ENCODE measurements at places on chromosomes 3 and 15.
A peak's percentile ranks its signal among the peaks of the same experiment; 100 is the strongest.

DNA sequence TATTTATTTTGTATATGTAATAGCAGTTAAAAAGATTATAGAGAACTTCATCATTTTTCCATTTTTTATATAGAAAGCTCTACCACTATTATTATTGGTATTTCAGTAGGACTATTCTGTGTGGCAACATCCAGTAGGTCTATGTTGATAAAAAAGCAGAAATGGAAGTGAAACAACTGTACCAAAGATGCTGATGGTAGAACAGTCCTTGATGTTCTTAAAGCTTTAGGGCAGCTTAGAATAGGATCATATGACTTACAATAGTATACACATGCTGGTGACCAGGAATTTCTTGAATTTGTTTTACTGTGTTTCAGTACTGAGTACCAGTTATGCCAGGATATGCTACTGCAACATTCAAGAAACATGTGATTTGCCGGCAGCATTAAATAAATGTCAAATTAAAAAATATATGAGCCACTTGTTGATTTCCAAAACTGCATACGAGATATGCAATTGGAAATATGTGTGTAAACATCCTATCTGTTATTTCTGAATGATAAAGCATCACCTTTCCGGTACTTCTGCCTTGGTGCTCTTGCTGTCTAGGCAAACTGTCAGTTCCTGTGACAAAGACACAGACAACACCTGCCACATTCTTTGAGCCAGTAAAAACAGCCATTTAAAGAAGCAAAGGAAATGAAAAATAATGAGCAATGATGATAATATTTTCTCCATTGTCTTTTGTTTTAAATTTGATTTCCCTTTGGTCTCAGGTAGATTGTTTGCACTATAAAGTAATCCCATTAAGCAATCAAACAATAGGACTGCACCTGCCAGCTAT, 649.2 kb downstream of the ZPLD1 start:
- no peak for DNase-seq

GRCh38 chr3:134306320-134306719, 55.7 kb upstream of the RYK start:
- DNase-seq = no peak

- DNase-seq = no peak
These were observed 302.6 kb downstream of the CHL1 start for GRCh38 chr3:499001-499761.

- DNase-seq = no peak
These were observed 57.9 kb downstream of the RASGRF1 start for GRCh38 chr15:79032656-79033055.

GRCh38 chr3:124032881-124033359, 41.0 kb upstream of the ROPN1 start:
- DNase-seq = peak; percentile 75

DNA sequence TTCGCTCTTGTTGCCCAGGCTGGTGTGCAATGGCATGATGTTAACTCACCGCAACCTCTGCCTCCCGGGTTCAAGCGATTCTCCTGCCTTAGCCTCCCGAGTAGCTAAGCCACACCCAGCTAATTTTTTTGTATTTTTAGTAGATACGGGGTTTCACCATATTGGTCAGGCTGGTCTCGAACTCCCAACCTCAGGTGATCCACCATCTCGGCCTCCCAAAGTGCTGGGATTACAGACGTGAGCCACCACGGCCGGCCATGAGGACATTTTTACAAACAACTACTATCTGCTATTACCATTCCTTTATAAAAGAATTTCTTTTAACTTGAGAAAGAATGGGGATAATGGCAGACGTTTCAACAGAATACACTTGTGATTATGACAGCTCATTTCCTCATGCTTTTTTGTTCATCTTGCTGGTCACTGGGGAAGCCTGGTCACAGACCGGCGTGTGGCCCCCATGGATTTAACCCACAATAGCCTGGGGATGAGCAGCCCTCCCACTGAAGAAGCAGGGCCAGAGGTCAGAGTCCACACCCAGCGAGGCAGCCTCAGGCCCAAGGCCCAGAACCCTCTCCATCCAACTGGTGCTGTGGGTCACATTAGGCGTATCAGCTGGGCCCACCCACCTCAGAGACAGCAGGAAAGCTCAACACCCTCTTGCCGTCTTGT, 112.0 kb downstream of the LIPC start:
- DNase-seq = no peak

DNA sequence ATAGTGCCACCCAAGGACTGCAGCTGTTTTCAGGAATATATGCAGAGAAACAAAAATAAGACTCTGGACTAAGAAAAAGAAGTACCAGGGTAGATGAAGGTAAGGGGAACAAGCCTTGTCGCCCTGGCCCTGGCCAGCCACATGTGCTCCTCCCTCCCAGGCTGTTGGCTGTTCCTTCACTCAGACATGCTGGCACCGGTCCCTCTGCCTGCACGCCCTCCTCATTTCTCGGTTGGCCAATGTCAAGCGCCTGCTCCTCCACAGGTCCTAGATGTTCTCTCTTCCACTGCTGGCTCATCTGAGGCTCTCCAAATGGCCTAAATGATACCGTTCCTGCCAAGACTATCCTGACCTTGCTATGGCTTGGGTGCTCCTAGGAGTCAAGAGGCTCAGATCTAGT, 288.4 kb upstream of the LYSMD4 start:
- DNase-seq = no peak

DNA sequence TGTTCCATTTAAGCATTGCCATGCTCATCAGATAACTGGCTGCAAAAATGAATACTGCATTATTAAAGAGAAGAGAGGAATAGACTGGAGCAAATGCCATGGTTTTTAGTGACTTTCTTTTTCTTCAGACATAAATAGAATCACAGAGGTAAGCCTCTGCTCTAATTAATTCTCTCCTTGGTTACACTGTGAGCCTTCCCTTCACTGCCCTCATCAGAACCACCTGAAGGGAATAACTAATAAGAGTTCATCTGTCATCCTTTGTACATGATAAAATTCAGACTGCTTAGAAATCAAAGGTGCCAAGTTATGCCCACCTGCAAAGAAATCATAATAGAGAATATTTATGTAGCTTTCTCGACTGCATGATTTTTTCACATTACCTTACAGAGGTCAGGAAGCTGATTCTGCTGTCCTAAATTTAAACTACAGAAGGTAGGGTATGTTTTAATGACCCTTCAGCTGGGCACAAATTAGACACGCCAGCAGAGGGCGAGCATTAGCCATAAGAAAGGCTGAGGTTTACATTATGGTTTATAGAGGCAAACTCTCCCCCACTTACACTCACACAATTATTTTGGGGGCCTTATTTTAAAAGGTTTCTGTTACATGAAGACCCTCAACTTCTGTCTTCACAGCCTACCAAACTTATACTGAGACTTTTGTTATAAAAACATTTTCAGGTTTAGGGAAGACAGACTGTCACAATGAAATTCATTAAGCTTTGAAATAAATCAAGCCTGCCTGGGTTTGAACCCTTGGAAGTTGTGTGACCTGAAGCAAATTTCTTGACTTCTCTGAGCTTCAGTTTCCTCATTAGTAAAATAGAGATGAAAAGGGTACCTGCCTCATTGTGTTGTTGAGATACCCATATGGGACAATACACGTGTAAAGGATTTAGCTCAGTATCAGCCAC, 15.3 kb upstream of the UNC13C start:
- no peak for DNase-seq

DNA sequence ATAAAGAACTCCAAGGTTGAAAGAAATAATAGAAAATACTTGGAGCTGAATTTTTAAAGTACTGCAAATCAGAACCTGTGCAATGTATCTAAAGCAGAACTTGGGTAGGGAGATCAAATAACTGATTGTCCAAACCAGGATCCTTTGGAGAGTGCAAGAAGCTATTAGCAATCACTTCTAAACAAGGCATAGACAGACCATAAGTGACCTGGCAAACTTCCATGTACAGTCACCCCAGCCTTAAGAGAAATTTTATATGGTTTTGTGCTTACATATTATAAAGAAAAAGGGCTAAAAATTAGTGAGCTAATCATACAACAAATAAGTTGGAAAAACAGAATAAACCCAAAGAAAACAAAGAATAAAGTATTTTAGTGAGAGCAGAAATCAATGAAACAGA, 35.2 kb downstream of the ETV5 start:
- no peak for DNase-seq

GRCh38 chr3:183468424-183468823, 40.0 kb upstream of the MCF2L2 start:
- no peak for DNase-seq

DNA sequence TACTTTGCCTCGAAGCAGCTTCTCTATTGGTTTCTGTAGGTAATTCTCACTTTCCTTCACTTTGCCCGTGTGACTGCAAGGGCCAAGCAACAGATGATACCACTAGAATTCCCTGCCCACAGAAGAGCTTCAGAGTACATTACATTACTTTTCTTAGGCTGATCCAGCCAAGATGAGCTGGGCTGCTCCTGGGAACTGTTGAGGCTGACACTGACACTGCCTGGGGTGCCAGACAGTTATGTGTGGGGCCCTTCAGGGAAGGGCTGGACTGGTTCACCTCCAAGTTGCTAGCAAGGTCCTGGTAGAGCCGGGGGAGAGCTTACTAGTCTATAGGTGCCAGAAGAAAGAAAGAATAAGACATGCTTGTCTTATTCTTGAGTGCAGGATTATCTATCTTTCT, 19.0 kb downstream of the GORASP1 start:
- no peak for DNase-seq

DNA sequence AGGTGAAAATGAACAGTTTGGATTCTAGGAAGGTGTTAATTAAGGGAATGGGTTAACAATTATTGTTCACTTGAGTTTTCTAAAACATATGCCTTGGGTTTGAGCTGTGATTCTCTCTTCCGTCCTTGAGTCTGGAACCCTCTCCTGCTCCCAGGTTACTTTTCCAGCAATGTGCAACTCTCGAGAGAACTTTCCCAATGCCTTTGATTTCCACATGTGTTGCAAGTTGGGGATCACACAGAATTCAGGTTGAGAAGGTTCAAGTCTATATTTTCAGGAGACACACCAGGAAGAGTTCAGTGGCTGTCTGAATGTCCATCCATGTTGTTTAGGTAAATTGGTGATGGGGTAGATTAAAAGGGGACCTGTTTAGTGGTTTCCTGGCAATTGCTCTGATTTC, 48.7 kb downstream of the TNFAIP8L3 start:
- no peak for DNase-seq

DNA sequence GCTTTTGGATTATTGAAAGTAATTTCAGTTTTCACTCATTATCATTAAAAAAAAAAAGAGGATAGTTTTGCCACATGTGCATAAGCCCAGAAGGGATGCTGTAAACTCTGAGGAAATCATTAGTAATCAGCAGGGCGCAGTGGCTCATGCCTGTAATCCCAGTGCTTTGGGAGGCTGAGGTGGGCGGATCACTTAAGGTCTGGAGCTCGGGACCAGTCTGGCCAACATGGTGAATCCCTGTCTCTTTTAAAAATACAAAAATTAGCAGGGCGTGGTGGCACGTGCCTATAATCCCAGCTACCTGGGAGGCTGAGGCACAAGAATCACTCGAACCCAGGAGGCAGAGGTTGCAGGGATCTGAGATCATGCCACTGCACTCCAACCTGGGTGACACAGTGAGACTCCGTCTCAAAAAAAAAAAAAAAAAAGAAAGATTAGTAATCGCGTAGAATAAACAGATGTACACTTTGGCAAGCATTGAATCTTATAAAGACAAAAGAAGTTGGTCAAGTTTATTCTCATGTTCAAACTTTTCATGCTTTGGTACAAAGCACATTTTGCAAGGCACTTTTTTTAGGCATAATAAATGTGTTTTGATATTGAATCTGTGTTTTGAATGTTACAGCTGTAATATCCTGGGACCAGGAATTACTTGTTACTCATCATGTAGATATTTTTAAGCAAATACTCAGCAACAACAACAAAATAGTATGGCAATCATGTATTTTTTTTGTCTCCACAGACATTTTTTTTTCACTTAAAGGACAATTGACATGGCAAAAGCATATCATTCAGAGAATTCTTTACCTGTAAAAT, 93.2 kb upstream of the AGTR1 start:
- DNase-seq = no peak

- DNase-seq = no peak
These were observed 161.3 kb downstream of the GREM1 start for GRCh38 chr15:32878869-32879805.

DNA sequence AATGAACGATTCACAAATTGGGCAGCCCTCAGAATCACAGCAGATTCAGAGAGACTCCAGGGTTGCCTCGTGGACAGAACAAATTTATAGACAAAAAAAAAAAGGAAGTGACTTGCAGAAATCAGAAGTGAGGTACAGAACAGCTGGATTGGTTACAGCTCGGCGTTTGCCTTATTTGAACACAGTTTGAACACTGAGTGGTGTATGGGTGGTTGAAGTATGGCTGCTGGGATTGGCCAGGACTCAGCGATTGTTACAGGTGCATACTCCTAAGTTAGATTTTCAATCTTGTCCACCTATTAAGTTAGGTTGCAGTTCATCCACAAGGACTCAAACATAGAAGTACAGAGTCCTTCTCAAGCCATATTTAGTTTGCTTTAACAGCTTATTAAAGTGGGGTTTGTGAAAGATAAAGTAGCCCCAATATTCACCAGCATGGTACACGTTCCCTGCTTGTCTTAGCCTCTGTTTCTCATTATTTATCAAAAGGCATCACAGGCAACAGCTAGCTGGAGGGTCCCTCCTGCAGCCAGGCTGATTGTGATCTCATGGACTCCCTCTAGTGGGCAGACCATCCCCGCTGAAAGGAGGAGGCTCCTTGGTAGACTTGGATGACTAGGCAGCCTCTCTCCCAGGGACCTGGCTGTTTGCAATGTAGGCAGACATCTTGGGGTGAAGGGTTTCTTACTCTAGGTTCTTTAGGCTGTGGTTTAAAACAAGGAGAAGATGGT, 17.6 kb upstream of the ALDH1L1 start:
- peak; percentile 53 for DNase-seq

GRCh38 chr15:88975891-88976290, 62.7 kb upstream of the MFGE8 start:
- DNase-seq = no peak

DNA sequence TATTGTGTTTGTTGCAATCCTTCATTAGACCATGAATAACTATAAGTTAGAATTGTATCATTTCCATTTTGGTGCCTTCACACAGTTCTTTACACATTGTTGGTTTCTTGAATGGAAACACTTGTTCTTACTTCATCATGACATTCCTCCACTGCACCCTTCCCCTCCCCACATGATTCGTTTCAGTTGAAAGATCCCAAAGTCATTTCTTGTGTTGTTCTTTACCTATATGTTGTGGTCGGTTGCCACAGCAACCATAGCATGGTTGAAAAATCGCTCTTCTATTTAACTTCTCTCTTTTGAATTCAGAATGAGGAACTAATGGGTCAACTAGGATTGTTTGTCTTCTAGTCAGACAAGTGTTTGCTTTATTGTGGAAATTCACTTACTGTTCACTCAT, 103.3 kb downstream of the IL1RAP start:
- no peak for DNase-seq

- DNase-seq = no peak
These were observed 5.8 kb upstream of the DIS3L start for GRCh38 chr15:66287461-66288057.

DNA sequence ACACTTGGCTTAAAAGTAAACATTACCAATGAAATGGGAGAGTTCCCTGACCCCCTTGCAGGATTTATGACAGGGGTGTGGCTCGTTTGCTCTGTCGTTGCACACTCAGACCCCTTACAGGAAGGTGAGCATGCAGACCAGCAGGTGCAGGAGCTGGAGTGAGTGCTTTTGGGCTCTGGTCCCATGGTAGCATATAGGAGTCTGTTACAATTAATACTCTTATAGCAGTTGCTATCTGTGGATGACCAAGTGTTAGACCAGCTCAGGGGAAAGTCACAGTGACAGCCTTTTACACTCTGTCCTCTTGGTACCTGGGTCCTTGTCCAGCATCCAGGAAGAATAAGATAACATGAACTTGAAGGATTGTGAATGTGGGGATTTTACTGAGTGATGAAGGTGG, 1177.5 kb downstream of the NSUN3 start:
- DNase-seq = no peak

Data from nucleus accumbens (tissue), 56 donors.